Hepatocyte (in vitro differentiated cells): ENCODE measurements at places on chromosomes 11 and 22.

GRCh38 chr22:26610072-26610958 lies 7.5 kb downstream of the CRYBB1 start:
- no peak for DNase-seq

GRCh38 chr11:68373189-68373814 lies 60.9 kb downstream of the LRP5 start:
- peak; percentile 66 for DNase-seq

GRCh38 chr11:128261011-128261421 lies 326.3 kb downstream of the ETS1 start:
- no peak for DNase-seq

DNA sequence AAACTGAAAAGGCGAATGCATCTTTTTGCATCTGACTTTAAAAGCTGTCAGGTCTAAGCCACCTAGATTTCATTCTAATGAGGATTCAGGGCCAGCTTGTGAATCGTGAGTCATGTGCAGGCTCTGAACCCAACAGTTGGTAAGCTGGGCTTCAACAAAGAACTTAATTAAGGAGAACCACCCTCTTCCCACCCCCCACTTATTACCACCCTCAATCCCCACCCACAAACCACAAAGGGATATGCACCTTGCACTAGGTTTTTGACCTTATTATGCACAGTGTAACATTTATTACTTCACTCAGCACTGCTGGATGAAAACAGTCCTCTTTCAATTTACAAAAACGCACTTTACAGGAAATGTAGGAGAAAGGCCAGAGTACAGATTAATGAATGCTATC lies 94.1 kb upstream of the LIN7C start:
- no peak for DNase-seq

GRCh38 chr11:11746449-11746848 lies 95.3 kb upstream of the USP47 start:
- DNase-seq = no peak

- no peak for DNase-seq
Observed at GRCh38 chr22:25360411-25360810, 141.0 kb downstream of the CRYBB2 start.

DNA sequence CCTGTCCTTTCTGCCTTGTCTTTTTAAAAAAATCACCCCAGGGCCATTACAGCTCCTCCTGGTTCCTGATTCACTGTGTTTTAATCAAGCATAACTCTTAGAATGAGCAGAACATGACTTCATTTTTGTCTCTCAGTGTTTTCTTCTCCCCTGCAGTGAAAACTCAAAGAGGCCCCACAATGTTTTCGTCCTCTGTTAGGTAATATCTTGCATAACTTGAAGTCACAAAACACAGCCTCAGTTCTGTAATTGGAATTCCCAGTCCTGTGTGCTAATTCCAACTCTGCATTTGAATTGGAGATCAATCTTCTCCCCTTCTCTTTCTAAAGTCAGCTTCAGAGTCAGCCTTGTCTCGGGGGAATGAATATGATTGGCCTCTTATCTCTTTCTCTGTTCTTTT lies 186.5 kb upstream of the NAV2 start:
- no peak for DNase-seq

DNA sequence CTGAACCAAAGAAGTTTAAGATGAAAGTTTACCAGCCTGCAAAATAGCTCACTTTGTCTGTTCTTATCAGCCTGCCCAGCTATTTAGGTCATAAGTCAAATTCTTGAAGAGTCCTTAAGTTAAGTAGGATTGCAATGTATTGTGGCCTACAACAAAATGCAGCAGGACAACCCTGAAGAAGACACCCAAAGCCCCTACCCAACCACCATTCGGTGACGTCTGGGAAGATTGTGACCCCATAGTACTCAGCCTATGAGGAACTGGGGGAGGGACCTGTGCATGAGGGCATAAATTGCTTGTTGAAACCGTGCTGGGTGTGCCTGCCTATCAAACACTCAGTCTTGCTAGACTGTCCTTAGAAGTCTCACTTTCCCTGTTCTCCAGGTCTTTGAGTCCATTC lies 50.5 kb upstream of the FDX1 start:
- no peak for DNase-seq

- no peak for DNase-seq
Observed at GRCh38 chr22:29190051-29190450, 15.6 kb upstream of the EMID1 start.
